IMR-90 (cell line): ENCODE measurements at places on chromosomes 12 and 14.

GRCh38 chr12:120438495-120439198 lies 734 bp downstream of the COX6A1 start:
- peaks cover 4% of the 10 kb centered on the region; the same call in 1 of the 2 replicates for H3K4me1 ChIP-seq
- H3K4me3 ChIP-seq, result peak overlapping the region; percentile 79
- peaks cover 5% of the 10 kb centered on the region for H3K36me3 ChIP-seq

DNA sequence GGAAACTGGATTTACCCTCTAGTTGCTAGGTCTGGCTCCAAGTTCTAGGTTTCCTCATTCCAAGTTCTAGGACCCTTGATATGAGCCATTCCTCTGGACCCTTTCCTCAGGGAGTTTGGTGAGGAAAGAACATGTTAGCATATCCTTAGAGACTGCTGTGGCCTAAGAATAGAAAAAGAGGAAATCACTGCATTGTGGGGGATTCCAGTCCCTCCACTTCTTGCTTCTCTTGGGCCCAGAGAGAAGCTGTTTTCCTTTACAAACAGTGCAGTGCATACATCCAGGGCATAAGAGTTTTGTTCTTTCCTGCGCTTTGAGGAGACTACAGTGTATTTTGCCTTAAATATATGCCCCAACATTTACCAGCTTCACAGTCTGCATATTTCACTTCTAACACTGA lies 59.0 kb downstream of the LLPH start:
- H3K4me3 ChIP-seq, result no peak overlapping the region
- no peaks in the 10 kb centered on the region for H3K36me3 ChIP-seq
- H3K27ac ChIP-seq, result no peak overlapping the region
- H3K27me3 ChIP-seq, result peaks cover 4% of the 10 kb centered on the region; the same call in 1 of the 2 replicates
- DNase-seq, result no peak
- peaks cover 2% of the 10 kb centered on the region; the same call in 1 of the 2 replicates for H3K4me1 ChIP-seq

GRCh38 chr14:93643676-93644075 lies 144.6 kb downstream of the PRIMA1 start:
- H3K36me3 ChIP-seq, result no peaks in the 10 kb centered on the region
- no peaks in the 10 kb centered on the region for H3K27me3 ChIP-seq
- no peak for DNase-seq
- H3K4me1 ChIP-seq, result no peaks in the 10 kb centered on the region
- H3K4me3 ChIP-seq, result no peak overlapping the region

- H3K27me3 ChIP-seq, result no peaks in the 10 kb centered on the region; the same call in 1 of the 2 replicates
- no peak for DNase-seq
- H3K27ac ChIP-seq, result no peak overlapping the region
- peaks cover 2% of the 10 kb centered on the region; the same call in 1 of the 2 replicates for H3K4me1 ChIP-seq
- H3K36me3 ChIP-seq, result no peaks in the 10 kb centered on the region
These were observed 141.1 kb downstream of the CAND1 start for GRCh38 chr12:67410246-67410645.

- H3K27ac ChIP-seq, result no peak overlapping the region
- no peak overlapping the region for H3K4me3 ChIP-seq
- peaks cover 33% of the 10 kb centered on the region for H3K27me3 ChIP-seq
These were observed 13.4 kb upstream of the DEGS2 start for GRCh38 chr14:100172811-100173210.

GRCh38 chr12:111405859-111406473 lies at the start of gene SH2B3:
TSS of gene SH2B3 (plus strand) at chr12:111405923. CDS start at chr12:111418146, 12,223 bp downstream.
- peak within 1 kb of the TSS; percentile 87 for H3K27ac ChIP-seq
- peak; percentile 48 for DNase-seq
- H3K4me3 ChIP-seq, result peak within 1 kb of the TSS; percentile 55
- no peaks in the 10 kb centered on the region for H3K27me3 ChIP-seq
- no peaks in the 10 kb centered on the region for H3K36me3 ChIP-seq

DNA sequence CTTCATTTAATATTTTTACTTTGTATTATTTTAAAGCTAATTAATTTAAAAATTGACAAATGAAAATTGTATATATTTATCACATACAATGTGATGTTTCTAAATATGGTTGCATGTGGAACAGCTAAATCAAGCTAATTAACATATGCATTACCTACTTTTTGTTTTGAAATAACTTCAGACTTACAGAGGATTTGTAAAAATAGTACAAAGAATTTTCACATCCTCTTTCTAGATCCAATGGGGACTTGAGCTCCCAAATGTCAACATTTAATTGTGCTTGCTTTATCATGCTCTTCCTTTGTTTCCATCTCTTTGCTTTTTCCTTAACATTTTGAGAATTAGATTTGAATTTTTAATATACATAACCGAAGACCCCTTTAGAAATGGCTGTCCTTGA lies 6.6 kb downstream of the DCD start:
- H3K27me3 ChIP-seq, result peaks cover 4% of the 10 kb centered on the region
- no peak overlapping the region for H3K4me3 ChIP-seq
- H3K27ac ChIP-seq, result no peak overlapping the region
- no peaks in the 10 kb centered on the region for H3K36me3 ChIP-seq
- no peaks in the 10 kb centered on the region for H3K4me1 ChIP-seq
